Activated CD8-positive, alpha-beta memory T cell treated with anti-CD3 and anti-CD28 coated beads, Interleukin-2, amount 50 U/mL, for 4 hours (primary cell): ENCODE measurements at places on chromosomes 12 and 14.

DNA sequence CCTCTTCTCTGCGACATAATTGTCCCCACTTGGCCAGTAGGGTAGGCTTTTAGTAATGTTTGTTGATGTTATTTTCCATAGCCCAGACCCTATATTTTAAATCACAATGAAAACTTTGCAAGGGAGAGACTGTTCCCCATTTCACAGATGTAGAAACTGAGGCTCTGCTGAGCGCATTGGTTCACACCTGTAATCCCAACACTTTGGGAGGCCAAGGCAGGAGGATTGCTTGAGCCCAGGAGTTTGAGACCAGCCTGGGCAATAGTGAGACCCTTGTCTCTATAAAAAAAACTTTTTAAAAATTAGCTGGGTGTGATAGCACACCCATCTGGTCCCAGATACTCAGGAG, 114.8 kb downstream of the DIP2B start:
- no peak for DNase-seq

- DNase-seq, result no peak
These were observed 133.1 kb downstream of the DAAM1 start for GRCh38 chr14:59321626-59321949.

- DNase-seq, result no peak
These were observed 9.7 kb downstream of the SLCO1C1 start for GRCh38 chr12:20704860-20705259.

DNA sequence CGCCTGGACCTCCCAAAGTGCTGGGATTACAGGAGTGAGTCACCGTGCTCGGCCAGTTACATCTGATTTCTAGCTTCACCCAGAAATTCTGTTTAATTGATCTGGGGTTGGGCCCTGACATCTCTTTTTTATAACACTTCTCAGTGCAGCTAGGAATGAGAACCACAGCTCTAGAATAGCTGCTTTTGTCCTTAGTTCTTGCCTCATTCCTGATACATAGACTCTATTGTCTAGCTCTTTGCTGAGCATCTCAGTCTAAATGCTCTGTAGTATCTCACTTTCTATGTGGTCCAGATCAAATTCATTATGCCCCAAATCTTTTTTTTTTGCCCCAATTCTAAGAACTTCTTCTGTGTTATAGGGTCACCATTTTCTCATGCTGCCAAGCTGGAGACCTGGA, 29.9 kb upstream of the FUT8 start:
- DNase-seq, result no peak
